ENCODE measurements at places on chromosomes 13 and 19. TPM values are rescaled to one million over a fixed set of nuclear protein-coding genes. Genes with fewer than 3 reads are reported as not detected.
A peak's percentile ranks its signal among the peaks of the same experiment; 100 is the strongest.

- H3K4me1 ChIP-seq, result no peaks in the 10 kb centered on the region
- no peaks in the 10 kb centered on the region for H3K36me3 ChIP-seq
- DNase-seq, result no peak
- H3K27me3 ChIP-seq, result no peaks in the 10 kb centered on the region
These were observed 55.9 kb upstream of the RANBP3 start for GRCh38 chr19:6033744-6034264.

GRCh38 chr19:46860846-46861690 lies at the start of gene ARHGAP35:
Gene ARHGAP35, plus strand, starts transcription at chr19:46860997. Its CDS starts 57,679 bp downstream, at chr19:46918676.
- peak; percentile 88 for DNase-seq
- H3K27ac ChIP-seq, result peak within 1 kb of the TSS; percentile 93
- no peaks in the 10 kb centered on the region for H3K36me3 ChIP-seq
- peak within 1 kb of the TSS; percentile 64 for H3K4me3 ChIP-seq
- H3K27me3 ChIP-seq, result no peaks in the 10 kb centered on the region
- peaks cover 6% of the 10 kb centered on the region for H3K4me1 ChIP-seq

GRCh38 chr19:45865269-45865948 lies 1.3 kb downstream of the FOXA3 start:
- no peaks in the 10 kb centered on the region for H3K4me1 ChIP-seq
- H3K27ac ChIP-seq, result no peak overlapping the region
- peaks cover 16% of the 10 kb centered on the region for H3K27me3 ChIP-seq
- no peak for DNase-seq
- no peak overlapping the region for H3K4me3 ChIP-seq

- no peaks in the 10 kb centered on the region for H3K4me1 ChIP-seq
- no peaks in the 10 kb centered on the region for H3K36me3 ChIP-seq
These were observed 18.5 kb downstream of the LNX2 start for GRCh38 chr13:27601803-27602202.

DNA sequence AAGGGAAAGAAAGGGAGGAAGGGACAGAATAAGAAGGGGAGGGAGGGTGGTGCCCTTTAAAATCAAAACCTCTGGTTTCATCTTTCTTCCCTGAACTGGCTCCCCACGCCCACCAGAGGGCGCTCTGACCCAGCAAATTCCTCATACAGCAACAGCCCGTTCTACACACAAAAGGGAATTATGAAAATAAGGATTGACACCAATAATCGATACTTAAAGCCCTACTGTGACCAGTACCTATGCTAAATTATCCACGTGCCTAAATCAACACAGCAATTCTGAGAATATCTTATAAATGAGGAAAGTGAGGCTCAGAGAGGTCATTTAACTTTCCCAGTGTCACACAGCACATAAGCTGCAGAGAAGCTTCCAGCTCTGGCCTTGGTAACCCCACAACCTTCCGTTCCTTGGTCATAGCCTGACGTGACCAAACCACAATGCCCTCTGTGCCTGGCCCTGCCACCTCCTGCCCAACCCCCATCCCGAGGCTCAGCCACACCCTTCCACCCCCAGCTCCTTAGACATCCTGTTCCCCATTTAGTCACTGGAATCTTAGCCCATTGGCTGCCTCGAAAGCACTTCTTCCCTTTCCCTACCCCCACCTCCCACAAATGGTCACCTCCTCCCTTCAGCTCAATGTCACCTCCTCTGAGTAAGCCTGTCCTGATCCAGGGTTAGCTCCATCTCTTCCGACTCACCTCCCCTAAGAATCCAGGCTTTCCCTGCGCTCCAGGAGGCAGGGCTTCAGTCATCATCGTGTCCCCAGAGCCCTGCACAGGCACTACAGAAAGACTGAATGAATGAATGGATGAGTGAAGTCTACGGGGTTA lies 34.2 kb upstream of the PNMA8B start:
- H3K36me3 ChIP-seq, result no peaks in the 10 kb centered on the region
- peaks cover 3% of the 10 kb centered on the region for H3K4me1 ChIP-seq
- peak; percentile 64 for DNase-seq
- no peak overlapping the region for H3K27ac ChIP-seq
- H3K27me3 ChIP-seq, result no peaks in the 10 kb centered on the region

GRCh38 chr13:66102864-66103263 lies 1127.3 kb downstream of the PCDH9 start:
- H3K27ac ChIP-seq, result no peak overlapping the region
- H3K36me3 ChIP-seq, result no peaks in the 10 kb centered on the region
- H3K4me3 ChIP-seq, result no peak overlapping the region
- DNase-seq, result no peak
- H3K27me3 ChIP-seq, result no peaks in the 10 kb centered on the region
- no peaks in the 10 kb centered on the region for H3K4me1 ChIP-seq

GRCh38 chr13:43934273-43934672 lies 54.6 kb downstream of the LACC1 start:
- H3K27me3 ChIP-seq, result no peaks in the 10 kb centered on the region
- no peak for DNase-seq
- no peak overlapping the region for H3K27ac ChIP-seq
- H3K4me3 ChIP-seq, result no peak overlapping the region
- no peaks in the 10 kb centered on the region for H3K36me3 ChIP-seq
- no peaks in the 10 kb centered on the region for H3K4me1 ChIP-seq

GRCh38 chr13:33611121-33611805 lies 206.7 kb upstream of the RFC3 start:
- peak overlapping the region; percentile 66 for H3K4me3 ChIP-seq
- peak overlapping the region; percentile 61 for H3K27ac ChIP-seq
- DNase-seq, result peak; percentile 78
- no peaks in the 10 kb centered on the region for H3K36me3 ChIP-seq

DNA sequence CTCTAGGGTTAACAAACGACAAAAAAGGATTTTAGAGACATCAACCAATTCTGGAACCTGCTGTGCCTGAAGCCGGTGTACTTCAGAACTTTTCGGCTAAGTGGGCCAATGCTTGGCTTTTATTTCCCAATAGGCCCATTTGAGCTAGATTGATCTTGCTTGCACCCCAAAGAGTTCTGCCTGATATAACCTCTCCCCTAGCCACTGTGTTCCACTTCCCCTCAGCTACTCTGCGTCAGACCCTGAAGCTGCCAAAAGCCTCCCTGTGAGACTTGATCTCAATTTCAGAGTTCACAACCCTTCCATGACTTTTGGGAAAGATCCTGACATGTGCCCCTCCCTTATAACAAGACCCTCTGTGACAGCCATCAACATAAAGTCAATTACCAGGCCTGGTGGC lies 5.6 kb upstream of the SIGLEC14 start:
- H3K36me3 ChIP-seq, result no peaks in the 10 kb centered on the region
- no peak for DNase-seq
- H3K4me3 ChIP-seq, result no peak overlapping the region
- H3K4me1 ChIP-seq, result peaks cover 2% of the 10 kb centered on the region

DNA sequence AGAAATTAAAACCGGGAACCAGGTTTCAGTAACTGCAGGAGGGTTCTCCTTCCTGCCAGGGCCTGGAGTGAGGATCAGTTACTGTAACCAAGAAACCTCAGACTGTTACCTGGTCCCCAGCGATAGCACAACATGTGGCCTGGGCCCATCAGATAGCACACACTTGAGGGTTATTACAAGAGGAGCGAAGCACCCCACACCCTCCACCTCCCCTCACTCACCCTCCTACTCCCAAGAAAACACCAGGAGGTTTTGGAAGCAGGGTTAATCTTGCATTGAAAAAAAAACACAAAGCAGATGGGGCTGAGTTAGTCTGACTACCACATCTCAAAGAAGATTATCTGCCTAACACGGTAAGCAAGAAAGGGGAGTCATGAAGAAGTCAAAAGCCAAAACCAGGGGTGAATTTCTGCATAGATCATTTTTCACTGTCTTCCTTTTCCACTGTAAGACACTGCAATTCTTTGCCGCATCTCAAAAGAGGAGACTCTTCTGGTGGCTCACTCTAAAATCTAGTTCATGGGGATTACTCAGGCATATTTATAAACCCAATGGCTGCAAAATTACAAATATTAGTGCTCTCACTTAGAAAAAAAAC lies 75.9 kb upstream of the DOCK9 start:
- no peaks in the 10 kb centered on the region for H3K27me3 ChIP-seq
- no peaks in the 10 kb centered on the region for H3K4me1 ChIP-seq
- no peak for DNase-seq

DNA sequence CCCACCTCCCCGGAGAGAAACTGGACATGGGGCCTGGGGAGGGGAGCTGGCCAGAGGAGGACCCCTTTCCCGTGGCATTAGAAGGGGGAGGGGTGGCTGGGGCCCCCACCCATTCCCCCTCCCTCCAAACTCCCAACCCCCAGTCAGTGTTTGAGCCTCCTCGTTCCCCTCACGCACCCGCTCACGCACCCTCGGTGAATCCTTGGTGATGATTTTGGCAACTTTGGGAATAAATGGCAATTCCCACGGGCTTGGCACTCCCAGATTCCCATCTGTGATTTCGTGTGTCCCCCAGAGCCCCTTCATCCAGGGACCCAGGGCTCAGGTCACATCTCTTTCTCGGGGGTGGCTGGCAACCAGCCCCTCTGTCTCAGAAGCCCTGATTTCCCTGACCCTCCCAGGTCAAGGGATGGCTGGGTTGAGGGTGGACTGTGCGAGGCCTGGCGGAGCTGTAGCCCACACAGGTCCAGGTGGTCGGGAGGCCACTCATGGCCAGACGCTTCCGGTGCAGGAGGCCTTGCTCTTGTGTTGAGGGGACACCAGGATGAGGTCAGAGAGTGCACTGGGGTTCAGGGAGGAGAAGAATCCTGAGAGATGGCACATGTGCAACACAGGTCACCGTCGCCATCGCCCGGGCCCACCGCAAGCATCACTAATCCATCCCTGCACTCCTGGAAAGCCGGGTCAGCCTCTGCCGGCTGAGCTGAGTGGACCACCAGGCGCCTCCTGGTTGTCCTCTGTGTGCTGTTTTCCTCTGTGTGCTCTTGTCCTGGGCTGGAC lies 20.7 kb downstream of the EPN1 start:
- peaks cover 40% of the 10 kb centered on the region for H3K36me3 ChIP-seq
- no peak for DNase-seq
- H3K4me1 ChIP-seq, result no peaks in the 10 kb centered on the region
- no peak overlapping the region for H3K4me3 ChIP-seq

GRCh38 chr19:1991018-1991913 lies 24.2 kb downstream of the BTBD2 start:
- no peaks in the 10 kb centered on the region for H3K4me1 ChIP-seq
- H3K27ac ChIP-seq, result no peak overlapping the region
- no peak overlapping the region for H3K4me3 ChIP-seq
- H3K36me3 ChIP-seq, result peaks cover 2% of the 10 kb centered on the region
- no peak for DNase-seq
- H3K27me3 ChIP-seq, result no peaks in the 10 kb centered on the region

- H3K27ac ChIP-seq, result no peak overlapping the region
- H3K27me3 ChIP-seq, result no peaks in the 10 kb centered on the region
- H3K4me1 ChIP-seq, result no peaks in the 10 kb centered on the region
- DNase-seq, result no peak
These were observed 175.8 kb downstream of the KCNRG start for GRCh38 chr13:50191004-50191403.

Gene UNC13A
- polyA plus RNA-seq, result 0.06 TPM

Gene ZNF534
- not detected for polyA plus RNA-seq

Measured in kidney (tissue), 22 donors.